Heart right ventricle (tissue), 16 donors: ENCODE measurements at places on chromosomes 6 and 20.

- H3K27me3 ChIP-seq = no peaks in the 10 kb centered on the region
- no peak for DNase-seq
- no peaks in the 10 kb centered on the region for H3K36me3 ChIP-seq
- no peak overlapping the region for H3K27ac ChIP-seq
- H3K4me1 ChIP-seq = peaks cover 46% of the 10 kb centered on the region
- no peak overlapping the region for H3K4me3 ChIP-seq
Observed at GRCh38 chr6:46243754-46244153, 73.0 kb upstream of the ENPP5 start.

DNA sequence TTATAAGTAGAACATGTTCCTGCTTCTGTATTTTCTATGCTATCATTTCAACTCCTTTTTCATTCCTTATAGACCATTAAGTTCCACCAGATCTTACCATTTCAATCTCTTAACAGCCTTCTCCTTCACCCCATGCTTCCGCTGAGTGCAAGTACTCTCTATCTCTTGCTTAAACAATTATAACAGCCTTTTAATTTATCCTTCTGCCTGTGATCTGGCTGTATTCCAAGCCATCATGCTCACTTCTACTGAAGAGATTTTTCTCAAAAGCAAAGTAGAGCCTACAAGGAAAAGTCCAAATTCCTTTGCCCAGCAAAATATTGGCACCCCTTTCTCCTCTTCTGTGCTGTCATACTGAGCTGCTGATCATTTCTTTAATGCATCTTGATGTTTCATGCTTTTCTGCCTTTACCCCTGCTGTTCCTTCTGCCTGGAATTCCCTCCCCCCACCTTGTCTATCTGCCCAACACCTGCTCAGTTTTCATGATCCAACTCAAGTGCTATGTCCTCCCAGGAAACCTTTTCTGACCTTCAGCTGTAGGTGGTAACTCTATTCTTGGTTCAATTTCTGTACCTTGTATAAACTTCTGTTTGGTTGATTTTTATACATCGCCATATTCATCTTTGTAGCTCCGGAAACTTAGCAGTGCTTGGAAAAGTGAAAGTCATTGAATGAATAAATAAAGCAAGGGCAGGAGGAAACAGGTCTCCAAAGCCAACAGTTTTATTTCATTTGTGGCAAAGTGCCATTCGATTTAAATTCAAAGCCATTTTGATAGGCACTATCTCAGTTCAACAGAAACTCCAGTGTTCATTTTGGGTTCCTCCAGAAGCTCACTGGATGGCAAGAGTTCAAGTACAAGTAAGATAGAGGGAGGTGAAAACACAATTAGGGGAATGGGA lies 10.5 kb upstream of the BMP2 start:
- H3K4me3 ChIP-seq = no peak overlapping the region
- no peaks in the 10 kb centered on the region for H3K27me3 ChIP-seq
- no peaks in the 10 kb centered on the region for H3K36me3 ChIP-seq

GRCh38 chr20:62622877-62623487 lies 19.3 kb upstream of the SLCO4A1 start:
- peak overlapping the region; percentile 90 for H3K27ac ChIP-seq
- H3K36me3 ChIP-seq = no peaks in the 10 kb centered on the region
- H3K4me1 ChIP-seq = peaks cover 45% of the 10 kb centered on the region

DNA sequence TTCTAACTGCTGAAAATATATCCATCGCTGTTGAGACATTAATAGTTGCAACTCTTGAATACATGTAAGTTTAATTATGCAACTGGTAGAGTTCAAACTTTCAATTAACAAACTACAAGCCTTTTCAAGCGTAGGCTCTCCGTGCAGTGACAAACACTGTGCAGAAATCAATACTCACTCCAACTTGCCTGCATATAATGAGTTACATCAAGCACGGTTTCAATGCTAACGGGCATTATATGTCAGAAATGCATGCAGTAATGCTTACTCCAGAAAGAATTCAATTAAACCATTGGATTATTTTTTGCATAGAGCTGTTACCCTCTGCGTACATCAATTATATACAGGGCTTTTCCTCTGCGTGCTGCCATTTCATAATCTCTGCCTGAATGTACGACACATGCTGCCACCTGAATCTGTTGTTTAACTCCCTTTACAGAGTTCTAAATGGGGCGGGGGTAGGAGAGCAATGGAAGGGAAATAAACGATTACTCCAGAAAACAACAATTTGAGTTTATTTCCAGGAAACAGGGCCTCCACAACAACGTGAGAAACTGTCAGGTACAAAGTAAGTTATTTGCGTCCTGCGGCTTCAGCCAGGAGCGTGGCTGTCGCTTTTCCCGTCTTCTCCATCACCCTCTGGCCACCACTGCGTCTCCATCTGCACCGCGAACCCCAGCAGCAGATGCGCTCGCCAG lies 1.8 kb downstream of the PTPRK start:
- H3K27me3 ChIP-seq = no peaks in the 10 kb centered on the region
- no peak for DNase-seq
- H3K36me3 ChIP-seq = no peaks in the 10 kb centered on the region
- H3K27ac ChIP-seq = peak overlapping the region; percentile 92
- peaks cover 43% of the 10 kb centered on the region for H3K4me1 ChIP-seq
